Stimulated activated CD8-positive, alpha-beta memory T cell treated with anti-CD3 and anti-CD28 coated beads, Interleukin-7, amount 100 ng/mL, for 24 hours (primary cell): ENCODE measurements at places on chromosomes 4 and X.

GRCh38 chr4:3217266-3217665, 31.7 kb upstream of the MSANTD1 start:
- DNase-seq, result no peak

DNA sequence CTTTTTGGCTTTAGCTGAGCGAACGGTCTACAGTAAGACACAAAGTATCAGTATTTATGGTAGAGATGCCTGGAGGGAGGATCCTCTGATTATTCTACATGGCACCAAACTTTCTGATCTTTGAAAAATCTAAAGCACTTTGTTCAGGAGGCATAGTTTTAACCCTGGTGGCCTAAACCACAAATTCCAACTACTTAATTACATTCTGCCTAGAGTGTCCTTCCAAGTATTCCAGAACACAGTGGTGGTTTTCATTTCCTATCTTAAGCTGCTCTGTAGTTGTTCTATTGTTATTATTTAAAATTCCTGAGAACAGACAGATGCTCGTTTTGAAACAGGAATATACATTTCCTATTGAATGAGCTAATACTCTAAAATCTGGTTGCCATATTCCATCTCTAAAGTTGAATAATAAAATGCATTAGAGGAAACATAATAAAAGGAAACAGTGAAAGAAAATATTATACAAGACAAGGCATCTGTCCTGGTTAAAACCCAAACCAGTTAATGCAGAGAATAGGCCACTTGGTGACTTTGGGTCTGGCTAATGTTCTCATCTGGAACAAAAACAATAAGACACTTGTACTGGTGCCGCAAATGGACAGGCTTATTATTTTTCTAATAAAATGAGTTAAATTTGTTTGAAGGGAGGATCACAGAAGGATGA, 657.4 kb downstream of the SPRY1 start:
- no peak for DNase-seq

- DNase-seq, result no peak
Observed at GRCh38 chr4:156901871-156902270, 69.7 kb downstream of the PDGFC start.

DNA sequence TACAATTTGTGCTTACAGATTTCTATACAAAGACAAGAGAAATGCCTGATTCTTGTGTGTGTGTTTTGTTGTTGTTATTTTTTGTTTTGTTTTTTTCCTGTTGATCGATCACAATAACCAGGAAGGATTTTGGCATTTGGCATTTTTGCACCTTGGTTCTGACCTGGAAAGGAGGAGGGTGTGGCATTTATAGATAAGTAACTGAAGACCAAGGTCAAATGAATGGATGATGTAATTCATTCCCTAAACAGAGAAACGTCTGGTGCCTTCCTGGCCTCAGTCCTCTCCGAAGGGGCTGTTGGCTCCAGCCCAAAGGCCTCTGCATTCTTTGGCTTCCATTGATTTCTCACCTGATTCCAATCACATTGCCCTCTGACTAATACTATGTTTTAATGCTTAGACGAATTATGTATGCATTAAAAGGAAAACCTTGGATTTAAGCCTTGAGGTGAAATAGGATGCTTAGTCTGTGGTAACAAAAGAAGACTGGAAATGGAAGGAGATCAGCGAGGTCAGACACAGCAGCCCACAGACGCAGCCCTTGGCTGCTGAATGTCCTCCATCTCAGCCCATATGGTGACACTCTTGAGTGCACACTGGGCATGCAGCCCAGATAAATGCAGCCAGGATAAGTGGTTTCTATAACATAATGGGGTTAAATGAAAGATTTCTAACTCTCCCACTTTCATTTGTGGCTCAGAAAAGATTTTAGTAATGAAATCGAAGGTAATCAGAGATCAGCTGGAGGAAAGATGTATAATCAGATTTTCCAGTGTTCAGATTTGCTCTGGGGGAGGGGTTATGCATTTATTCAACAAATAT, 60.5 kb upstream of the TRIM2 start:
- DNase-seq, result no peak

DNA sequence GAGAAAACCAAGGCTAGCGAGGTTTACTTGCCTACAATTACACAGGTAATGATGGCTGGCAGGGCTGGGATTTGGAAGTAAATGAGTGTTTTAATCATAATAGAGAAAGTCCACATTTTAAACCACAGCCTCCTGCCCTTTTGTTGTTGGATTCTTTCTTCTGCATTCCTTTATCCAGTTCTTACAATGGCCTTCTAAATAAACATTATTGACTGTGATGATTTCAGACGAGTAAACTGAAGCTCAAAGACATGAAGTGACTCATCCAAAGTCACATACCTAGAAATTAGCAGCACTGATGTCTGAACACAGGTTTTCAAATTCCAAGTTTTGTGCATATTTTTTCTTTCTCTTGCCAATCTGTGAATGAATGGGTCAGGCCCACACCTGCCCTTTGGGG, 51.2 kb upstream of the C1QTNF7 start:
- DNase-seq, result no peak

DNA sequence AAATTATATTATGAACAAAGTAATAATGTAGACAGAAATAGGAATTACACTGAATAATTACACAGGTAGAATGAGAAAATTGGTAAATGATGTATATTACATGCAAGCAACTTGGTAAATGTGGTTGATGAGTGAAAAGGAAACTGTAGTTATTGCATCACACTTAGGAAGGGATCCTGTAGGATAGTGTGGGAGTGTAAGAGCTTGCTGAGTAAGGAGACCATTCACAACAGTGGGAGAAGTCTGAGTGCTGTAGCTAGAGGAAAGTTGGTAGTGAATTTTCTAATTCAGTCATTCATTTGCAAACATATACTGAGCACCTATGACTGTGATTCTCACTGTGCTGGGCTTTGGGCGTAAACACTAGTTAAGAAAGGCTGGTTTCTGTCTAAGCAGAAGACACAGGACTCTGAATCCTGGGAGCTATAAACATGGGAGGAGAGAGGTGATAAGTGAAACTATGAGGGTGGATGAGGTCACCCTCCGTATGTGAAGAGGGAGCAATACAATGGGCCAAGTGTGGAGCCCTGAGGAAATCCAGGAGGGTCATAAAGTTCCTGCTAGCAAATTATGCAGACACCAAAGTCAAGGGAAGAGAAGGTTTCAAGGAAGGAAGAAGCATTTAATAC, 14.2 kb upstream of the CPE start:
- DNase-seq, result no peak

DNA sequence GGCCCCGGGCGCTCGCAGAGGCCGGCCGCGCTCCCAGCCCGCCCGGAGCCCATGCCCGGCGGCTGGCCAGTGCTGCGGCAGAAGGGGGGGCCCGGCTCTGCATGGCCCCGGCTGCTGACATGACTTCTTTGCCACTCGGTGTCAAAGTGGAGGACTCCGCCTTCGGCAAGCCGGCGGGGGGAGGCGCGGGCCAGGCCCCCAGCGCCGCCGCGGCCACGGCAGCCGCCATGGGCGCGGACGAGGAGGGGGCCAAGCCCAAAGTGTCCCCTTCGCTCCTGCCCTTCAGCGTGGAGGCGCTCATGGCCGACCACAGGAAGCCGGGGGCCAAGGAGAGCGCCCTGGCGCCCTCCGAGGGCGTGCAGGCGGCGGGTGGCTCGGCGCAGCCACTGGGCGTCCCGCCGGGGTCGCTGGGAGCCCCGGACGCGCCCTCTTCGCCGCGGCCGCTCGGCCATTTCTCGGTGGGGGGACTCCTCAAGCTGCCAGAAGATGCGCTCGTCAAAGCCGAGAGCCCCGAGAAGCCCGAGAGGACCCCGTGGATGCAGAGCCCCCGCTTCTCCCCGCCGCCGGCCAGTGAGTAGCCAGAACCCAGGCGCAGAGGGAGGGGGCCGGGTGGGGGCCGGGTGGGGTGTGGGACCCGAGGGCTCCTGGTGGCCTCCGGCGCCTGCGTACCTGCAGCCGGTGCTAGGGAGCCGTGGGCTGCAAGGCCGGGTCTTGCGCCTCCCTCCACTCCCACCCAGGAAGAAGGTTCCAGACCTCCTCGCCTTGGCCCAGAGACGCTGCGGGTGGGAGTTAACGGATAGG, 534 bp downstream of the MSX1 start:
- DNase-seq, result no peak

GRCh38 chr4:181822005-181822375, 421.2 kb upstream of the TENM3 start:
- no peak for DNase-seq

DNA sequence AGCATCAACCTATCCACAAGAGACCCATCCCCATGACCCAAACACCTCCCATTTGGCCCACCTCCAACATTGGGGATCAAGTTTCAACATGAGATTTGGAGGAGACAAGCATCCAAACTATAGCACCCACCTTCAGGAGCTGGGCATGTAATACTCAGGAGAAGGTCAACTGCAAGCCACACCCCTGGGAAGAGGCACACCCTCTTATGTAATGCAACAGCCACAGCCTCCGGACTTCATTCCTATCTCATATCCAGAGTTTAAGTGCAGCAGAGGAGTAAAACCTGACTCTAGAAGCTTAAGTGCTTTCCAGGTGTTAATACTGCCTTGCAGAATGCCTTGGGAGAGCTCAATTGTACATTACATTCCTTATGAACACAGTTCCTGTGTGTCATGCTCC, 197.4 kb downstream of the PTTG2 start:
- DNase-seq, result no peak

DNA sequence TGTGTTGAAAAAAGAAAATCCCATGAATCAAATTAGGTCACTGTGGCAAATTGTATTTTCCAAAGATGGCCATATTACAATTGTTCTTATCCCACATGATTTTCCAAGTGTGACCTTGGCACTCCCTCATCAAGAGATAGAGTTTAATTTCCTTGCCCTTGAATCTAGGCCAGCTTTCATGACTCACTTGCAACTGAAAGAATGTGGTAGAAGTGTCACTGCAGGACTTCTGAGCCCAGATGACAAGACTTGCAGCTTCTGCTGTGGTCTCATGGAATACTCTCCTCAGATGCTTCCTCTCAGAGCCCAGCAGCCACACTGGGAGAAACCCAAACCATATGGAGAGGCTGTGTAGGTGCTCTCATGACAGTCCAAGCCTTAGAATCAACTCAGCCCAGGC, 139.0 kb downstream of the ADAMTS3 start:
- no peak for DNase-seq

GRCh38 chr4:38069271-38069760, 109.1 kb downstream of the PTTG2 start:
- DNase-seq, result no peak

DNA sequence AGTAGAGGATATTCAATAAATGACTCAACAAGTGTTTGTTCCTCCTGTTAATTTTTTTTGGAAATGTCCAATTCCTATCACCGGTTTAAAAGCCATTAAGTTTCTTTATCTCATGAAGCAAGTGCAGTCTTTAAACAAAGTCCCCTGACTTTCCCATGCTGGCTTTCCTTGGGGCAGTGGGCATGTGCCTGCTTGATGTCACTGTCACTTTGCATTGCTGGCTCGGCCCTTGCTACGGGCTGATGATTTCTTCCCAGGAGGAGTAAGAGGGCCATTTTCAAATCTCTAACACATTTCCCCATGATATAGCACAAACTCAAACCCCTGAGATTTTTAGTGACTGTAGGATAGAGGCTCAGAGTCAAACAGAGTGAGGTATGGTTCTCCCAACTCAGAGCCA, 275.8 kb upstream of the TENM3 start:
- no peak for DNase-seq

GRCh38 chrX:75642811-75643361, 120.0 kb upstream of the ZDHHC15 start:
- no peak for DNase-seq

- no peak for DNase-seq
Observed at GRCh38 chr4:76585897-76586360, 150.9 kb downstream of the SHROOM3 start.

GRCh38 chrX:149003863-149004660, 501.0 kb downstream of the IDS start:
- DNase-seq, result no peak

GRCh38 chr4:40363945-40364344, 28.8 kb downstream of the CHRNA9 start:
- no peak for DNase-seq

DNA sequence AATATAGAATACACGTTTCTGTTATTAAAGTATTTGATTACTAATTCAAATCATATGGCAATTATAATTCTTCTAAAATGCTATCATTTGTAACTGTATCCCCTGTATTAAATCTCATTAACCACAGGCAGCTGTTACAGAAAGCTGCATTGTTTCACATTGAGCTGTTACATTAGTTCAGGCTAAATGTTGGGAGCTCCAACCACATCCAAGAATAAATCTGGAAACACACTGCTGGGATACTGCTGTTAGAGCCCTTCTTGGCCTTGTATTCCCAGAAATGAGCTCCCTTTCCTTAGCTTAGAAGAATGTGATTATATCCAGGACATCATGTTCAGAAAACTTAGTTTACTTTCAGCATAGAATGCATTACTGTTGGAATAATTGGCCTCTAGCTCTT, 48.2 kb downstream of the GUCY1B1 start:
- DNase-seq, result no peak

DNA sequence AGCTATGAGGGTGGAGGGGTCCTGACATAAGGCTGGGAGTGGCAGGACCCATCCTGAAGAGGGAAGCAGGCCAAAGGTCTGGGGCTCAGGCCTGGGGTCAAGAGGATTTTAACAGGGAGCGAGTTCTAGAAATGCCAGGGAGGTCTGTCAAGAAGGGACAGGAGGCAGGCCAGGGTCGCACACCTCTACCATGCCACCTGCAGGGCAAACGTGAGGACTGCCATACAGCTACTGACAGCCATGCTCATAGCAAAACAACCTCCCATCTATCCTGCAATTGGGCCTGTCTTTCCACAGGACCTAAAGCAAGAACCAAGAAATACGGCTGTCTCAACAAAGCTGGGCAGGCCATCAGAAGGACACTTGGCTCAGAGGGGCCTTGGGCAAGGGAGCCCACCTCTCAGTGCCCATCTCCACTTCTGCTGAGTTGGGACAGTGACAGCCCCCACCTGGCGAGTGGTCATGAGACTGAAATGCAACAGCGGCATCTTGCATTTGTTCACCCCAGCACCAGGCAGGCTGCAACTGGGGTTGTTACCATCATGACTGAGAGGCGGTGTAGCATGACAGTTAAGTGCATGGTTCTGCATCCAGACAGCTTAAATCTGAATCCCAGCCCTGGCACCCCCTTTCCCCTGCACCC, 92.7 kb downstream of the WFS1 start:
- no peak for DNase-seq

DNA sequence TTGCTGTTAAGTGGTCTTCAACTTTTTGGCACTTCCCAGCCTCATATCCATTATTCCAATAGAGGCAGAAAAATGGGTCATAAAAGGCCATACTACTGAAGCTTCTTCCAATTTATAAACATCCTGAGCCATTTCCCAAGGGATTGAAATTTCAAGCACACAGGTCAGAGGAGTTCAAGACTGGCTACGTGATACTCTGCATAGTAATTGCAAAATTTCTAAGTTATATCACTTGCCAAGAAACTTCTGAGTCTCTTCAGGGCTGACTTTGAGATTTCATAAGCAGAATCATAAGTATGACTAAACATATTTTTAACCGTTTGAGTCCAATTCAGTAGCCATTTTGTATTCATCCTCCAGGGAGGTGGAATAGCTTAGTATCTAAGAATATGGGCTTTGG, 75.6 kb upstream of the RXFP1 start:
- DNase-seq, result no peak

DNA sequence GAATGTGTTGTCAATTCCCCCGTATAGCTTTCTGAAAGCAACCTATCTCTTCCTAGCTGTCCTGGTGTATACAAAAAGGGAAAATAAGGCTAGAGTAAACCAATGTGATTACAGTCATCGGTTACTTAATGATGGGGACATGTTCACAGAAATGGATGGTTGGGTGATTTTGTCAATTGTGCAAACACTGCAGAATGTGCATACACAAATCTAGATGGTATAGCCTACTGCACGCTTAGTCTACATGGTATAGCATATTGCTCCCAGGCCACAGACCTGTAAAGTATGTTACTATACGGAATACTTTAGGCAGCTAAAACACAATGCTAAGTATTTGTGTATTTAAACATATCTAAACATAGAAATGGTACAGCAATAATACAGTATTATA, 5.1 kb downstream of the DTHD1 start:
- no peak for DNase-seq
